HepG2 (cell line): ENCODE measurements at places on chromosomes 7 and 10.

GRCh38 chr10:11685787-11686218 is 56.4 kb upstream of the ECHDC3 start:
- H3K36me3 ChIP-seq, result no peaks in the 10 kb centered on the region
- no peak overlapping the region for H3K27ac ChIP-seq
- H3K4me3 ChIP-seq, result no peak overlapping the region
- H3K4me1 ChIP-seq, result peaks cover 84% of the 10 kb centered on the region
- DNase-seq, result peak; percentile 47

GRCh38 chr10:69465457-69466157 is 14.3 kb downstream of the TSPAN15 start:
- H3K27ac ChIP-seq, result no peak overlapping the region
- H3K4me1 ChIP-seq, result peaks cover 10% of the 10 kb centered on the region; the same call in 1 of the 2 replicates
- H3K36me3 ChIP-seq, result no peaks in the 10 kb centered on the region
- no peak overlapping the region for H3K4me3 ChIP-seq
- DNase-seq, result no peak

DNA sequence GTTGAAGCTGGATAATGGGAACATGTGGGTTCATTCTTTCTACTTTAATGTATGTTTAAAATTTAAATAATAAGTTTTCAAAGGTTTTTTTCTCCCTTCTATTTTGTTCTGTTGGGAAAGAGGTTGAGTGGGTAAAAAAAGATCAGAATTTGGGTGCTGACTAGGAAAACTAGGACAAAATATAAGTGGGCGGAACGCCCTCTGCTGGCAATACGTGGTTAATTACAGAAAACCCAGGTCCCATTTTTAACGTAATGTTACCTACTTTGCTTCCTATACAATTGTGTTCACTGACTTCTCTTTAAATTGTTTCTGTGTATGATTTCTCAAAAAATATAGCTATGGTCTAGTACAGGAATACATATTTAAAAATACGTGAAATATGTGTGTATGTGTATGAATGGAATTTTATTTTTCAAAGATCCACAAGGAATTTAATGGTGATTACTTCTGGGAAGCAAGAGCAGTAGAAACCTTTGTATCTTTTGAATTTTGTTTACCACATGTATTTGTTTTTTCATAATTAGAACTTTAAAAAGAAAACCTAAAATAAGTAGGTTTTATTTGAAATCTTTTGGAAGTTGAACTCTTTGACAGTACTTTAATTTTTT is 8.7 kb downstream of the ECD start:
- peaks cover 14% of the 10 kb centered on the region; the same call in 1 of the 2 replicates for H3K4me1 ChIP-seq
- H3K27me3 ChIP-seq, result no peaks in the 10 kb centered on the region; the same call in 1 of the 2 replicates
- DNase-seq, result peak; percentile 59
- H3K36me3 ChIP-seq, result peaks cover 44% of the 10 kb centered on the region

DNA sequence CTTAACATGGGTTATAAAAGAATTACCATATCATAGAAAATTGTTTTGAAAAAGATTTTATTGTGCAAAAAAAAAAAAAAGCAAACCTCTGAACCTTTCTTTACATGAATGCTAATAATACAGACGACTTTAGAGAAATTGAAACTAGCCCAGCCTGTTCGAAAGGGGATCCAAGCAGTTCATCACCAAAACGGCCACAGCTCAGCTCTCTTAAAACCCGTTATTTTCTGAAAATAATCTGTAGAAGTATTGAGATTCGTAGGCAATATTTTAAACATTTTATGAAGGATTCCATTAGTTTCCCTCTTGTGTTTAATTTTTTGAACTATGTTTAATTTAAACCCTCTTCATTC is 9.9 kb upstream of the GSAP start:
- no peaks in the 10 kb centered on the region for H3K36me3 ChIP-seq
- DNase-seq, result no peak
- H3K27ac ChIP-seq, result peak overlapping the region; percentile 42
- H3K4me1 ChIP-seq, result peaks cover 50% of the 10 kb centered on the region
- peak overlapping the region; percentile 42; the same call in 1 of the 2 replicates for H3K4me3 ChIP-seq

DNA sequence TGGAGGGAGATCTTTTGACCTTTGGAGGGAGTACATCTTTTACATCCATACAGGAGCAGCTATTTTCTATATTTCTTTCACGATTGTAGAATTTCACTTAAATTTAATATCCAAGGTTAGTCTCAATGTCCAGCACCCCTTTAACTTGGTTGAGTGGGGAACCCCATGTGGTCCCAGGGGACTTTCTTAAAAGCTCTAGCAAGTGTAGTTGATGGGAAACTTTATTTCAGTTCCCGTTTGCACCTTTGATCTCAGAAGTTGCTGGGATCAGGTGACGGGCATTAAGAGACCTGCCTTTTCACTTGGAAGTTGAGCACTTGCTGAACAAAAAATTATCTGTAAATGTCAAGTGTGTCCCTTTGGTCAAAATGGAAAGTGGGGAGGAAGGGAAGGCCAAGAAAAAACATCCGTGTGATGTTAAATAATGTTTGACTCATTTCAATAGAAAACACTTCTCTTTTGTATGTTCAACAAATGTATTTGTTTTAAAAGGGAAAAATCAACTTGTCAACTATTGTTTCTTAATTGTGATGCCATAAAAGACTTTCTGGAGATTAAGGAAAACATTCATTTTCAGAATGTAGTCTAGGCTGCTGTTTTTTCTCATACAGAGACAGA is 370.1 kb upstream of the GALNT17 start:
- DNase-seq, result no peak
- H3K4me1 ChIP-seq, result no peaks in the 10 kb centered on the region
- no peak overlapping the region for H3K4me3 ChIP-seq
- no peaks in the 10 kb centered on the region for H3K36me3 ChIP-seq
- H3K27ac ChIP-seq, result no peak overlapping the region
- H3K27me3 ChIP-seq, result no peaks in the 10 kb centered on the region

- H3K27ac ChIP-seq, result no peak overlapping the region
- peaks cover 25% of the 10 kb centered on the region for H3K4me1 ChIP-seq
- no peak overlapping the region for H3K4me3 ChIP-seq
- H3K27me3 ChIP-seq, result no peaks in the 10 kb centered on the region
- no peaks in the 10 kb centered on the region for H3K36me3 ChIP-seq
Measured at GRCh38 chr7:30177186-30177585, 42.4 kb downstream of the MTURN start.

GRCh38 chr10:7311218-7311849 is 99.5 kb downstream of the SFMBT2 start:
- H3K36me3 ChIP-seq, result no peaks in the 10 kb centered on the region
- no peak overlapping the region for H3K27ac ChIP-seq
- peaks cover 2% of the 10 kb centered on the region; the same call in 1 of the 2 replicates for H3K27me3 ChIP-seq
- H3K4me3 ChIP-seq, result no peak overlapping the region
- no peak for DNase-seq

- H3K27ac ChIP-seq, result no peak overlapping the region
- no peak overlapping the region for H3K4me3 ChIP-seq
- H3K27me3 ChIP-seq, result no peaks in the 10 kb centered on the region; the same call in none of the 2 replicates
- H3K4me1 ChIP-seq, result peaks cover 12% of the 10 kb centered on the region
Measured at GRCh38 chr7:154898973-154899855, 103.7 kb downstream of the PAXIP1 start.

DNA sequence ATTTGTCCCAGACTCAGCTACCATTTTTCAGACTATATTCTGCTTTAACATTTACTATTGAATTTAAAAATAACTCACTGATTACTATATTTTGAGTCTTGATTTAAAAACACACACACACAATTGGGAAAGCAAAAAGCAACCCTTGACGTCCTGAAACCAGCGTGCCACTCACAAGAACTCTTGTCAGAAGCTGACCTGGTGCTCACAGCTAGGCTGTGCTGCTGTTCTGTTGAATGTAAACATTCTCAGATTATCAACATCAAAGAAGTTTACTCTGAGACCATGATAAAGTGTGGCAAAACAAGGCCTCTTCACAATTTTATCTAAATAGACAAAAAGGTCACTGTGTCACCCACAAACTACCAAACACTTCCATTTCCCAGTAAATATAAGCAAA is 62.6 kb upstream of the CACNA2D1 start:
- no peaks in the 10 kb centered on the region for H3K4me1 ChIP-seq
- no peak for DNase-seq
- no peaks in the 10 kb centered on the region for H3K36me3 ChIP-seq
- H3K27me3 ChIP-seq, result no peaks in the 10 kb centered on the region
- no peak overlapping the region for H3K4me3 ChIP-seq

DNA sequence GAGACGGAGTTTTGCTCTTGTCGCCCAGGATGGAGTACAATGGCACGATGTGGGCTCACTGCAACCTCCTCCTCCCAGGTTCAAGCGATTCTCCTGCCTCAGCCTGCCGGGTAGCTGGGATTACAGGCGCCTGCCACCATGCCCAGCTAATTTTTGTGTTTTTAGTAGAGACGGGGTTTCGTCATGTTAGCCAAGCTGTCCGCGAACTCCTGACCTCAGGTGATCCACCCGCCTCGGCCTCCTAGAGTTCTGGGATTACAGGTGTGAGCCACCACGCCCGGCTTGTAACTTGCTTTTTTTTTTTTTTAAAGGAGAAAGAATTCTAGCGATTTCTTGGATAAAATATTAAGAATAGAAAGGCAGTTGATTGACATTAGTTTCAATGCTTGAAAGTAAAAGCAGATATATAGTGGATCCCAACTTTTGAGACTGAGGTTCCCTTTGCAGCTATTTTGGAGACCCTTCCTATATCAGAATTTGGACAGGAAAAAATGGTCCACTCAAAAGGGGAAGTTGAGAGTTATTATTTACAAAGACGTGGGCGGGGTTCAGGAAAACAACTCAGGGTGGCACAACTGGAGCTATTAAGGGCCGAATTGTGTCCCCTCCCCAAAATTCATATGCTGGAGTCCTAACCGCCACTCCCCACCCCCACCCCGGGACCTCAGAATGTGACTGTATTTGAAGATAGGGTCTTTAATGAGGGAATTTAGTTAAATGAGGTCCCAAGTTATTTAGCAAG is 1.3 kb upstream of the ERCC6 start:
- H3K4me3 ChIP-seq, result peak overlapping the region; percentile 83; the same call in 1 of the 2 replicates
- no peaks in the 10 kb centered on the region for H3K27me3 ChIP-seq
- H3K27ac ChIP-seq, result no peak overlapping the region
- 0 out of 3 replicates have a peak, but pooled peaks cover 4% of the 10 kb centered on the region for H3K36me3 ChIP-seq
- H3K4me1 ChIP-seq, result peaks cover 25% of the 10 kb centered on the region
- DNase-seq, result no peak
